ENCODE measurements at places on chromosomes 12 and 14.
A peak's percentile ranks its signal among the peaks of the same experiment; 100 is the strongest.

DNA sequence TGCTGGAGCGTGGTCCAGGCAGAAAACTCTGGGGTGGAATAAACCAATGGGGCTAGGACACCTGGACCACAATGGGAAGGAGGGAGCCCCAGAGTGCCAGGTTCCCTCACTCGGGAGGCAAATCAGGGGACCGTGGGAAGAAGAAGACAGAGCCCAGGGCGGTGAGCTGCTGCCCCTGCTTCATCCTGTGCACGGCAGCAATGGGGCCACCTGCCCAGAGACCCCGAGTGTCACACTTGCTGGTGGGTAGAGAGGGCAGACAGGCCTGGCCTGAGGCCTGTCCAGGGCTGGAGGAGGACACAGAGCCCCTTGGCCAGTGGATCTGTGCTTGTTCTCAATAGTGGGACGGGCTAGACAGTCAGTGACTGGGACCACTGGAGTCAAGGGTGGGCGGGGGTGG lies 58.2 kb downstream of the DIO3 start:
- H3K4me1 ChIP-seq, result no peaks in the 10 kb centered on the region
- H3K4me3 ChIP-seq, result no peak overlapping the region
- no peaks in the 10 kb centered on the region for H3K36me3 ChIP-seq
- H3K27me3 ChIP-seq, result peaks cover 20% of the 10 kb centered on the region
- H3K27ac ChIP-seq, result no peak overlapping the region
- DNase-seq, result no peak

GRCh38 chr12:50725011-50725942 lies 38.6 kb upstream of the ATF1 start:
- H3K4me1 ChIP-seq, result no peaks in the 10 kb centered on the region
- H3K4me3 ChIP-seq, result no peak overlapping the region
- no peaks in the 10 kb centered on the region for H3K27me3 ChIP-seq
- no peak overlapping the region for H3K27ac ChIP-seq

DNA sequence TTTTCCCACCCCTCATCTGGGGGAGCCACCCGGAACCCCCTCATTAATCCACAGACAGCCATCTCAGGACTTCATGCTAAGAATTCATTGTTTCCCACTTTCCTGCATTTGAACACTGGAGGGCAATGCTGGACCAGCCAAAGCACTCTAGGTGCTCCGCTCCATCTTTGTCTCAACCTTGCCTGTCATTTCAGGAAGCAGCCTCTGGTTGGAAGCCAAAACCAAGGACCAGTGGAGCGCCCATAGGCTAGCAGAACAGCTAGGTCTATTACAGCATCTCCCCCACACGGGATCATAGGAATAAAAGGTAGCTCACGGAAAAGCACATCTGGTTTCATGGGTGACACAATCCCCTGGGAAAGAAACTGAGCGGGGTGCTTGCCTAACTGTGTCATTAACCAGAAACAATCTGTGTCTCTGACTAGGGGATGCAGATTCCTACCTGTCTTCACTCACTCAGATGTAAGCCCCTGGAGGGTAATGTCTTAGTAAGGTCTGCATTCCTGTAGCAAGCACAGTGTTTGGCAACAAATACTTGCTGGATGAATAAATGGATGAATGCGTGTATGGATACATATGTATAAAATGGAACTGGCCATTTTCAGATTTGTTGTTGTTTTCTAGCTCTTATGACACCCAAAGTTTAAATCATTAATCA lies 197.0 kb downstream of the DAD1 start:
- DNase-seq, result peak; percentile 73
- no peaks in the 10 kb centered on the region for H3K27me3 ChIP-seq
- no peak overlapping the region for H3K27ac ChIP-seq
- H3K36me3 ChIP-seq, result no peaks in the 10 kb centered on the region
- H3K4me1 ChIP-seq, result no peaks in the 10 kb centered on the region

- H3K27me3 ChIP-seq, result no peaks in the 10 kb centered on the region
- peak overlapping the region; percentile 85 for H3K27ac ChIP-seq
- H3K36me3 ChIP-seq, result no peaks in the 10 kb centered on the region
Observed at GRCh38 chr14:55107766-55108554, 21.1 kb upstream of the LGALS3 start.
